ENCODE measurements at places on chromosomes 3 and 15. TPM values are rescaled to one million over a fixed set of nuclear protein-coding genes. Genes with fewer than 3 reads are reported as not detected.

Gene SLCO2A1
- total RNA-seq, result not detected

Gene EFCC1
- total RNA-seq, result 0.26 TPM

Gene SNUPN
- 22.4 TPM for total RNA-seq

Gene MASP1
- not detected for total RNA-seq

Gene EXD1
- total RNA-seq, result not detected

DNA sequence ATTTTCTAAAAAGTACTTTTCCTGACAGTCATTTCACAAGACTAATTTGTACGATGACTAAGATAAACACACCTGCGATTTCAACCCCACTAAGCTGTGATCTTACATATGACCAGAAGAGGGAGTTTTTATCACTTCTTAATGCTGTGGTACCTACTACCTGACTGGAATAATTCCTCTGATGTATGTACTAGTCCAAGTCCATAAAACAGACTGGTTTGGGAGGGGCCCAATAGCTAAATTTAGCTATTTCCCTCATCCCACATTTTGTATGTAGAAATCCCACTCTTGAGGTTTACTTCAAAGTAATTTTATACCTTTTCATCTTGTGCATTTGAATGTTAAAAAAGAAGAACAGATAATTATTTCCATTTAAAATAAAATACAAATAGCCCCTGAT is 49.7 kb upstream of the SCAANT1 start:
- DNase-seq, result no peak

DNA sequence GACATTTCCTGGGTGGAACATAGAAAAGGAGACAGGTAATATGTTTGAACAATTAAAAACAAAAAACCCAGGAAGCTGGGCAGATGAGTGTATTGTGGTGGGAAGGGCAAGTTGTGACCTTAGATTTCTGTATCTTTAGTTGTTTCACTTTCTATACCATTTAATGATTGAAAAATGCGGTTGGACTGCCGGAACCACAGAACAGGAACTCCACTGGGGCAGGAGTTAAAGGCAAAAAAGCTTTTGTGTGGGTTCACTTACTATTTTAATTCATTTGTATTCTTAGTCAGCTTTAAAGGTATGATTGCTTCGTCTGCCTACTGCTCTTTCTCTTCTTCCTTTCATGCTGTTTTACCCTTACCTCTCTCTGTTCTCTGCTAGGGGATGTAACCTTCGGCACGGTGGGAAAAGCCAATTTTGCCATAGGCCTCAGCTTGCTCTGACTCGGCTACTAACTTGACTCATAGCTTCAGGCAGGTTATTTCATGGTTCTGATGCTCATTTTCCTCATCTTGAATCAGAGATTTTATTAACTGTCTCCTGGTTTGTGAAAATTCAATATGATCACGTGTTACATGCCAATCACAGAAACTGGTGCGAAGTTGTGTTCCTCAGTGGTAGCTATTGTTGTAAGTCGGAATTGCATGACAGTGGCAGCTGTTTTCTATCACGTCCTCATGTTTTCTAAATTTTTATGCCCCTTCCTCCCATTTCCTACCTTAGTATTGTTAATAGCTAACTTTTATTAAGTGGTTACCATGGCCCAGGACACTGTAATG is 1.6 kb upstream of the MCTP2 start:
- peak; percentile 62 for DNase-seq

- peak; percentile 52 for DNase-seq
Measured at GRCh38 chr15:60546744-60547143, 67.8 kb upstream of the ICE2 start.

DNA sequence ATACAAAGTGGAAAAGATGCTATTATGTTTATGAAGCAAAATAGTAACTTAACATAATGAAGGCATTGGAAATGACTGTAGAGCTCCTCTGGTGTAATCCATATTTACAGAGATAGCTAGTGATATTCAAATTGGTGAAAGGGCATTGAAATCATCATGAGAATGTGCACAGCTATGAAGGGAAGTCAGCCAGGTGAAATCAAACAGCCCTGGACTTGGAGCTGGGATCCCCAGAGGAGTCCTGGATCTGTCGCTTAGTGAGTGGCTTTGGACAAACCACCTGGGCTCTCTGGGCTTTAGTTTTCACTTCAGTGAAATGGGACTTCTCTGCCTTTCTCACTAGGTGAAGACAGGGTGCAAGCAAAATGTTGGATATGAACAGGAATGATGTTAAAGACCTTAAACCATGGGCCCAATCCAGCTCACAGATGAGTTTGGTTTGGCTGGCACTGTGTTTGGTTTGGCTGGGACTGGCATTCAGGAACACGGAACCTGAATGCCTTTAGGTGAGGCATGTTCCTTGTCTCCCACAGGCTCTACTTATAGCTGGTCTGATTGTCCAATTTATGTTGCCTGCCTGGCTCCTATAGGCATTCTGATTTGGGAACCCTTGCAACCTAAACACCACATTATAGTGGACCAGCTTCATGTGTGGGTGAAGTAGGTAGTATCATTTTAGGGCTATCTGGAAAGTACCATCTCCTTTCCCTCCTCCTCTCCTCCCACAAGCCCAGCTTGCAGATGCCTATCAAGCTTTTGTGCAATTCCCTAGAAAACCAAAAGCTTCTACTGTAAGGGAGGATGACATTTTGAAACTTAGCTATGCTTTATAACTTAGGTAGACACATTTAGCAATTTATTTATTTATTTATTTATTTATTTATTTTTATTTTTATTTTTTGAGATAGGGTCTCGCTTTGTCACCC is 110.6 kb upstream of the TNFAIP8L3 start:
- DNase-seq, result no peak

GRCh38 chr15:66876731-66877476 is 174.9 kb downstream of the SMAD6 start:
- no peak for DNase-seq

DNA sequence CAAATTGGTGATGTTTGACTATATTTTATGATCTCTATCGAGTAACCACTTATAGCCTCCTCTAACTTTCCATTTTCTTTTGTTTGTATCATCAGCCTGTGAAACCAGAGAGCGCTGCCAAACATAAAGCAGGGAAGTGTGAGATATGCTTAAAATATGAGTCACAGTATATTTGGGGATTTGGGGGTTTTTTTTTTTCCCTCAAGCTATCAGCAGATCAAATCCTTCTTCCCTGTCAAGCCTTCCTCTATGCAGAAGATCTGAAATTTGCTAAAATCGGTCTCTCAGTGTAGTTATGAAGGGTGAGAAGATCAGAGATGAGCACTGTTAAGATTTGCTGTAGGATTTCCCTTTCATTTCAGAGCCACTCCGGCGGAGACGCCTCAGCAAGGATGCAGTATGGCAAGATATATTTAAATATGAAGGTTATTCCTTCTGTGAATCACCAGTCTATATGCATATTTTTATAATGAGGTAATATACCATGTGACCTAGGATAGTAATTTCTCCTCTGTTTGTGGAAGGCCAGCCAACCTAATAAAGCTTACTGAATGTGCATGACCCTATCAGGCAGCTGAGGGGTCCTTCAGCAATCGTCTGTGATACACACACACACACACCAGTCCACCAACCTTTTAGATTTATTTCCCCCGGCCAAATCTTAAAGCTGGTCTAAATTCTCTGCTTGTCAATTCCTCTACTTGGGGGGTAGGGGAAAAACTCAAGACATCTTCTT is 474.1 kb downstream of the FOXP1 start:
- DNase-seq, result no peak

DNA sequence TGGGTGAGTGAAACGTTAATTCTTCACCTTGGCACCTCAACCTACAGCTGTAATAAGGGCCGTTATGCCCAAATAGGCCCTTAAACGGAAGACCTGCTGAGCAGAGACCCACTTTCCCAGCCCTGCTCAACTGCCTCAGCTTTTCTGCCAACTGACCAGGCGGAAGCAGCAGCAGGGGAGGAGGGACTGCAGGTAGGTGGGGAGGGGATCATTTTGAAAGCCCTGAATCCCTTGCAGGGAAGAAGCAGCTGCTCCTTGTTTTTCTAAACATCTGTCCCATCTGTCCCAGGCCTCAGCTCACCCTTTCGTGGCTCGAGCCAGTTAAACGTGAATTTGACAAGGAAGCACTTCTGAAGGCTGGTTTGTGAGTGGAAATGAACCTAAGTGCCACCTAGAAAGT is 978 bp upstream of the CMC1 start:
- DNase-seq, result no peak

DNA sequence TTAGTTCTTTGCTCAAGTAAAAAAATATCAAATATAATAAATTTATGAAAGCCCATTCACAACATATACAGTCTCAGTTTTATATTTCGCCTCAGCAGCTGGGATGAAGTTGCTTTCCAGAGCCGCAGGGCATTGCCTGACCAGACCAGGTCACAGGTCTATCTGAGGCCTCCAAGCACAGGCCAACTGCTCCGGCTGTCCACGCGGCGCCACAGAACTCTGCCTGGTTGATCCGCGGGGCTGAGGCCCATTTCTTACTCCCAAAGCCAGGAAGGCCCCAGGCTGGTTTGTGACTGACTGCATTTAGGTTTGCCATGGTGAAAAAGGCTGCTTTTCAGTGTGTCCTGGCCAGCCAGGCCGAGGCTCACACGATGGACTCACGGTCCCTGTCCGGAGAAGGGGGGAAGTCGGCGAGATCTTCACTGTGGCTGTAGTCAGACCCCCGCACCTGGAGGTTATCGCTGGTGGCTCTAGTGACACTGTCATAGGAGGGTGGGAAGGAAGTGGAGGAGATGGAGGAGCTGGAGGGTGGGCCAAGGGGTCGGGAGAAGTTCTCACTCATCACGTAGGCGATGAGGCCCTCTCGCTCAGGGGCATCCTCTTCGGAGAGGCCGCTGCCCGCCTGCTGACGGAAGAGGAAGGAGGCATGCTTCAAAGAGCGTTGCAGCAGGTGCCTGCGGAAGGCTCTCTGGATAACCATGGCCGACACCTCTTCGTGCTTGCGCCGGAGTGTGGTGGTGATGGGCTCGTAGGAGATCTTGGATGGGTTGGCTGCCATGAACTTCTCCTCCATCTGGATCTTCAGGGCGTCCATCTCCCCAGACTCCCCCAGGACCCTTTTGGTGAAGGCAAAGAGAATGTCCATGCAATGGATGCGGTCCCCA is 54.1 kb downstream of the EXOG start:
- DNase-seq, result no peak

DNA sequence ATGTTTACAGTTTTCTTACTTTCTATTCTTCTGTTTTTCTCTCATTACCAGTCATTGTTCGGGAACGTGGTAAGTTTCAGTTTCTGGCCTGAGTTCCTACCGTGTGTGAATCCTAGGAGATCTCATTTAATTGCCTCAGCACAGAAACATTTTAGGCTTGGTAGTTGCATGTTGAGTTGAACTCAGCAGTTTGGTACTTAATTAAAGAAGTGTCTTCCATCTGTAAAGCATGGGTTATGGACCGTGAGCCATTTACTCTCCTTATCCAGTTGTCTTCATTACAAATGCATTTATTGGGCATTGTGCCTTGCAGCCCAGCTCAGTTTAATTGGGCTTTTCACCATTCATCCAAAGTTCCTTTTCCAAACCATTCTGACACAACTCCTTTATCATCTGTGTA is 142.1 kb upstream of the CHRM5 start:
- no peak for DNase-seq

- DNase-seq, result no peak
Measured at GRCh38 chr3:15899388-15899787, 101.6 kb upstream of the ANKRD28 start.

Data from activated T-cell treated with anti-CD3 and anti-CD28 coated beads, Interleukin-2, amount 50 U/mL, for 72 hours (primary cell).